ENCODE measurements at places on chromosomes 2 and 18.
A peak's percentile ranks its signal among the peaks of the same experiment; 100 is the strongest.

GRCh38 chr2:97798416-97798815 lies 85.0 kb downstream of the ZAP70 start:
- DNase-seq = no peak

DNA sequence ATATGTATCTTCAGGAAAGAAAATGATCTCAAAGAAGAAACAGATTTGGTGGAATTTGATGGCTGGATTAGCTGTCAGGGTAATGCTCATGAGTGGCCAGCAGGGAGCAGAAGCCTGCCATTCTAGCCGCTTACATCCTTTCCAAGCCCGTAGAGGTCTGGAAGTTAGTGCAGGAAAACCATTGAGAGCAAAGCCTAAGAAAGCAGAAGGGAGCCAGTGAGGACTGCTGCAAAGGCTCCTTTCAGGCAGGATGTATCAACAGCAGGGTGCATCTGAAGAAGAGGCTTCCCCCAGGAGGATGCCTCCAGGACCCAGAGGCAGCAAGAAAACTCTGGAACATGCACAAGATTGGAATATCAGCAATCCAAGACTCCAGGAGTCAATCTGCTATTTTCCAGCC lies 22.9 kb upstream of the LBH start:
- peak; percentile 87 for DNase-seq

DNA sequence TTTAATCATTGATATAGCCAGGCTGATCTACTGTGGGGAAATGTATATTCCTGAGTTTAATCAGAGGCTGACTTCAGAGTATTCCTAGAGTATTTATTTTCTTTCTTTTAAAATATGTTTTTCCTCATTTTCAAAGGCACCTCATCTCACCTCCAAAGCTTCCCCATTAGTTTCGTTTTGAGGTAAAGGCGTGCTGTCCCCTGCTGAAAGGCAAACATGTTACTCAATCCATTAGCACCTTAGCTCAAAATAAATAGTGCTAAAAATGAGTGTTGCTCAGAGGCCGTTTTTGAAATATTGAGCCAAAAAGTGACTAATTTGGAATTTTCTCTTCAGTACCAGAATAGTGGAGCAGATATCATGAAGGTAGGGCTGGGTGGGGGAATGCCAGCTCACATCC lies 386.2 kb downstream of the SOX11 start:
- DNase-seq = no peak

GRCh38 chr2:227623226-227623625 lies 5.9 kb downstream of the SCYGR4 start:
- peak; percentile 77 for DNase-seq

- no peak for DNase-seq
Measured at GRCh38 chr2:210480079-210480478, 3.5 kb upstream of the LANCL1 start.

All from cardiac fibroblast (primary cell).